Activated T-cell treated with anti-CD3 and anti-CD28 coated beads, Interleukin-2, amount 50 U/mL, for 24 hours (primary cell): ENCODE measurements at places on chromosomes 5 and 9.

- H3K4me3 ChIP-seq: no peak overlapping the region
- H3K4me1 ChIP-seq: peaks cover 25% of the 10 kb centered on the region
- no peaks in the 10 kb centered on the region for H3K36me3 ChIP-seq
- H3K27me3 ChIP-seq: no peaks in the 10 kb centered on the region
- H3K27ac ChIP-seq: no peak overlapping the region
Observed at GRCh38 chr9:70534061-70534460, 119.6 kb upstream of the KLF9 start.

DNA sequence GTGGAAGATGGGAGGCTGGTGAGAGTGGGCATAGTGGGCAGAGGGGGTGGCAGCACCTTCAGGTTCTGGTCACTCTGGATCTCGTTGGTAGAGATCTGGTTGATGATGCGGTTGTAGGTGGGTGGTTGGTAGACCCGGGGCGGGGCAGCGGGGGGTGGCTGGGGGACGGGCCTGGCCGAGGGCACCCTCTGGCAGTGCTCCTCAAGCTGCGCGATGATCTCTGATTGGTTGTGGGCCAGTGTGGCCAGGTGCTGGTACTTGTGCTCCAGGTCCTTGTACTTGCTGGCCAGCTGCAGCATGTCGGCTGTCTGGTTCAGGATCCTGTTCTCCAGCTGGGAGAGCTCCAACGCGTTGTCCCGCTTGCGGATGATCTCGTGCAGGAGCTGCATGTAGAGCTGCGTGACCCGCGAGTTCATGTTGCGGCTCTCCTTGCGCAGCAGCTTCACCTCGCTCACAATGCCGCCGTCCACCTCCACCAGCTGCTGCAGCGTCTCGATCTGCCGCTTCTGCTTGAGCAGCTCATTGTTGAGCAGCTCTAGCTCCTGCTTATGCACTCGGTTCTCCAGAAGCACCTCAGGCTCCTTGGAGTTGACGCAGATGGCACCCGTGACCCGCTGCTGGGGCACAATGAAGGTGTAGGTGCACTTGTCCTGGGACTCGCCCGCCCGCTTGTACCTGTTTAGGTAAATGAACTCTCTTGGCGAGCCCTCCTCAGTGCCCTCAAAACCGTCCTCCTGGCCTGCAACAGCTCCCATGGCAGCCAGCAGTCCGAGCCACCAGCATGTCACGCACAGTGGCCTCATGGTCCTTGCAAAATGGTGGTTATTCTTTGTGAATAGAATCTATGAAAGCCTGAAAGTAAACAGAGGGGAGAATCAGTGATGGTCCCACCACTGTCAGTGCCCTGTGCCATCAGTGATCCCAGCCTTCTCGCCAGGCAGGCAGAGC, 14.2 kb downstream of the ANGPTL2 start:
- H3K27me3 ChIP-seq: no peaks in the 10 kb centered on the region
- no peak overlapping the region for H3K27ac ChIP-seq
- no peaks in the 10 kb centered on the region for H3K4me1 ChIP-seq
- no peaks in the 10 kb centered on the region for H3K36me3 ChIP-seq

DNA sequence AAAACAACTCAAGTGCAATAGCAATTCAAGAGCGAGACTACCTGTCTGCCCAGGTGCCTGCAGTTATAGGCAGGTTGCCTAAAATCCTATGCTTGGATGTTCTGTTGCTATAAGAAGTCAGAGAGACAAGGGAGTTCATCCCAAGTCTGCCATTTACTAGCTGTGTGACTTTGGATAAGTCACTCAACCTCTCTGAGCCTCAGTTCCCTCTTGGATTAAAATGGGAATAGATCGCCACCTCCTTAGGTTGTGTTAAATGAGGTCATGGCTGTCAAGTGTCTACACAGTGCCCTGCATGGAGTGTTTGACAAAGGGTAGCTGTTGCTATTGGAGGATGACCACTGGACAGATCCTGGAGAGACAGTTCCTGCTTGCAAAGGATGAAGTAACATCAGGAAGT, 1.3 kb upstream of the ZBTB34 start:
- H3K27ac ChIP-seq: peak overlapping the region; percentile 24
- peaks cover 9% of the 10 kb centered on the region for H3K36me3 ChIP-seq
- no peak for DNase-seq
- peaks cover 8% of the 10 kb centered on the region for H3K27me3 ChIP-seq

DNA sequence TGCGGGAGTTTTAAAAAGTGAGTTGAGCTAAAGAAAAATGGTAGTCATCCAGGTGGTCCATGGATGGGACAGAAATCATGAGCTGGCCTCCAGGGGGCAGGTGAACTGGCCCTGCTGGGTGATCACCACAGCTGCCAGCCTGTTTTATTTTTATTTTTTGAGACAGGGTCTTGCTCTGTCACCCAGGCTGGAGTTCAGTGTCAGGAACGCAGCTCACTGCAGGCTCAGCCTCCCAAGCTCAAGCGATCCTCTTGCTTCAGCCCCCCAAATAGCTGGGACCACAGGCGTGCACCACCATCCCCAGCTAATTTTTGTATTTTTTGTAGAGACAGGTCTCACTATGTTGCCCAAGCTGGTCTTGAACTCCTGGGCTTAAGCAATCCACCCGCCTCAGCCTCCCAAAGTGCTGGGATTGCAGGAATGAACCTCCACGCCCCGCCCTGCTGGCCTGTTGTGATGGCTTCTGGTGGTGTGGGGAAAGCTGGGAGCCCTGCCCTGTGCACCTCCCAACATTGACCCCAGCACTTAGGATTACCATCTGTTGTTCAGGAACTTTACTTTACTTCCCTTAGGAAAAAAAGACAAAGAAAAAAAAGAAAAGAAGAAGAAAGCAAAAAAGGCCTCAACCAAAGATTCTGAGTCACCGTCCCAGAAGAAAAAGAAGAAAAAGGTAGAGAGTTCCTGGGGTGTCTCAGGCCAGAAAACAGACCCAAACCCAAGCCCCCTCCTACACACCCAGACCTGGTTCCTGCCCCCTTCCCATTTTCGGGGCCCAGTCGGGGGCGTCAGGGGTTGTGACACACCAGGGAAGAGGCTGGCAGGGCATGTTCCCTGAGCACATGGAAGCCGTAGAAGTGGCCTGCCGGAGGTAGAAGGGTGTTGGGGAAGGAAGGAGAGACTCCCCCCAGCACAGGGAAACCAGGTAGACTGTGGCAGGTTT, 14.7 kb downstream of the CD74 start:
- H3K36me3 ChIP-seq: peaks cover 99% of the 10 kb centered on the region
- peaks cover 1% of the 10 kb centered on the region for H3K4me1 ChIP-seq
- H3K27ac ChIP-seq: peak overlapping the region; percentile 56
- H3K4me3 ChIP-seq: no peak overlapping the region
- H3K27me3 ChIP-seq: no peaks in the 10 kb centered on the region

DNA sequence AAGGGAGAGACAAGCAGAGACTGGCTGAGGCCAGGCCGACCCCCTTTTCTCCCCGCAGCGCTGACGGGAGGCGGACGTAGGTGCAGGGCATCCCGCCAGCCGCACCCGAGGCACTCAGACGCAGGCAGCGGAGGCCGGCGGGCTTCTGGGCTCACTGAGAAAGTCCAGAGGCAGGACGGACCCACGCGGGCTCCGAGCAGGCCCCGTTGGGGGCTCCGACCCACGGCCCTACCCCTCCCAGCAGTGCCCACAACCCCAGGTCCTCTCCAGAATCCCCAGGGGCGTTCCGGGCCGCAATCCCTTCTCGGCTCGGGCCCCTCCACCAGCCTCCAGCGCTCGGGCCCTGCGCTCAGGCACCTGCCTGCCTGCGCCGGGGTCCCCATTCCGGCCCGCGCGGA, 543 bp downstream of the MTMR12 start:
- peak overlapping the region; percentile 84 for H3K4me3 ChIP-seq
- H3K36me3 ChIP-seq: peaks cover 33% of the 10 kb centered on the region
- no peaks in the 10 kb centered on the region for H3K27me3 ChIP-seq
- H3K27ac ChIP-seq: peak overlapping the region; percentile 73
- DNase-seq: no peak

- peaks cover 49% of the 10 kb centered on the region for H3K4me1 ChIP-seq
- DNase-seq: no peak
- H3K4me3 ChIP-seq: peak overlapping the region; percentile 27
- H3K27me3 ChIP-seq: no peaks in the 10 kb centered on the region
Observed at GRCh38 chr9:4814913-4815312, 22.2 kb downstream of the RCL1 start.

DNA sequence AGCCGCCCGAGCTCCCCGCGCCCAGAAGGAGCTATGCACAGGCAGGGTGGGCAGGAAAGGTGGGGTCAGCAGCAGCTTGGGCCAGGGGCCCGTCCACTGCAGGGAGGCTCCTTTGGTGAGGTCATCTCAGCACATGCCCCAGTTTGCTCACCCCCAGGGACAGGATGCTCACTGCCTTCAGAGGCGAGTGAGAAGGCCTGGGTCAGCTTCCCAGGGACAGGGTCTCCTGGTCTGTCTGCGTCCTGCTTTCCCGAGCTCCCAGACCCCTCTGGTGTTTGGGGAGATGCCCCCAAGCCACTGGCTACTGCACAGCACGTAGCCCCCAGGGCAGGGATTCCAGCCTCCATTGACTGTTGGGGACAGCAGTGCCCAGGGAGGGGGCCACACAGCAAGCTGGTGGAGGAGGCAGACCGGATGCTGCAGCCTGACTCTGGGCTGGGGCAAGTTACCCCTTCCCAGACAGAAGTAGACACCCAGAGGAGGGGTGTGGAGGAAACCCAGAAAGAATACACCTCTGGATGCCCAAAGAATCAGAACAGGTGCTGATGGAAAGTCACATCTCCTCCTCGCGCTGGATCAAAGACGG, 581 bp upstream of the SARDH start:
- H3K27me3 ChIP-seq: no peaks in the 10 kb centered on the region
- no peak overlapping the region for H3K4me3 ChIP-seq
- H3K4me1 ChIP-seq: peaks cover 9% of the 10 kb centered on the region
- no peak for DNase-seq
- no peaks in the 10 kb centered on the region for H3K36me3 ChIP-seq

DNA sequence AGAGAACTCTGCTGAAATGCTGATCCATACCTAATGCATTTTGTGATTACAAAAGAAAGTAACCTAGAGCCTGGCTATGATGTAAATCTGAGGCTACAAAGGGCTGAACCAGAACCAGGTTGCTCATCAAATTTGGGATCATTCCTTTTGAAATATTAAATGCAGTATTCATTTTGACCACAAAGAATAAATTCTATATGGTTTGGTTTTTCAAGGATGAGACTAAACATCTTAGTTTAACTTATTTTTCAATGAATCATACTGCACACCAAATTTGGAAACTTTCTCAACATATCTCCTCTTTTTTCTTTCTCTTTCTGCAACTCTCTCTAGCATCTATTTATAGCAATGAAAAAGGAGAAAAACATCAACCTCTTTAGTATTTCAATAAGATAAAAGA, 46.5 kb downstream of the CEMIP2 start:
- DNase-seq: no peak
- peaks cover 90% of the 10 kb centered on the region for H3K36me3 ChIP-seq
- no peak overlapping the region for H3K27ac ChIP-seq
- H3K27me3 ChIP-seq: no peaks in the 10 kb centered on the region

DNA sequence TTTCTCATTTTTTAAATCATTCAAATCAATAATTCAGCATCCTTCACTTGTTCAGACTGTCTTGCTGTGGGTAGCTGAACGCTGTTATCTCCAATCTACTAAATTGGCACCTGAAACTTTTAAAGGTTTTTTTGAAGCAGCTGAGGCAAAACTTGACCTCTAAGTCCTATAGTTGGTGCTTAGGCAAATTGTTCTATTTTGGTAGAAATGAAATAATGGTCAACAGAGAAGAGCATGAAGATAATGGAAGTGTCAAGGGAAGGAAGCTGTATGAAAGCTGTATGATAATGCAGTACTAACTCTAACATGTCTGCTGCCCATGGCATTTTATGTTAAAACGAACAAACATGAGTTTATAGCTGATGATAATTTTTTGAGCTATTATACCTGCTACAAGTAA, 138.0 kb downstream of the GDNF start:
- H3K27ac ChIP-seq: no peak overlapping the region
- H3K27me3 ChIP-seq: no peaks in the 10 kb centered on the region
- DNase-seq: no peak
- no peaks in the 10 kb centered on the region for H3K4me1 ChIP-seq
- H3K4me3 ChIP-seq: no peak overlapping the region

- no peak overlapping the region for H3K27ac ChIP-seq
- H3K4me3 ChIP-seq: no peak overlapping the region
- no peak for DNase-seq
- H3K27me3 ChIP-seq: no peaks in the 10 kb centered on the region
Observed at GRCh38 chr9:101907466-101907865, 169.0 kb upstream of the GRIN3A start.

DNA sequence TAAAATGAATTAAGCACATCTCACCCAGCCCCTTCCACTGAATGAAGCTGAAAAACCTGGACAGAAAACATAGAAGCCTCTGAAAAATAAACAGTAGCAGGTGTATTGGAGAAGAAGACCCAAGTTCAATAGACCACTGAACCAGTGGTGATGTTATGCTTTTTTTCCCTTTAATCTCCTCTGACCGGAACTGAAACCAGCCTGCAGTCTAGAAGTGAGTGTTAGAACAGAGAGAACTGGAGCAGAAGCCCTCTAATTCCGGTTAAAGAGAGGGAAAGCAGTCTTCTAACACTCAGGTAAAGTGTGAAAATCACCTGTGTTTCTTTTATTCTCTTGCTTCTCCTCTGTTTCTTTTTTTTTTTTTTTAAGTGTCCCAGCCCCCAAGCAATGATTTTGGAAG, 83.5 kb upstream of the CCL21 start:
- H3K4me3 ChIP-seq: no peak overlapping the region
- no peaks in the 10 kb centered on the region for H3K36me3 ChIP-seq
- H3K4me1 ChIP-seq: no peaks in the 10 kb centered on the region
- H3K27ac ChIP-seq: no peak overlapping the region
- peaks cover 67% of the 10 kb centered on the region for H3K27me3 ChIP-seq

- H3K36me3 ChIP-seq: no peaks in the 10 kb centered on the region
- peaks cover 15% of the 10 kb centered on the region for H3K27me3 ChIP-seq
- no peak for DNase-seq
- H3K27ac ChIP-seq: no peak overlapping the region
- no peak overlapping the region for H3K4me3 ChIP-seq
Observed at GRCh38 chr5:36406023-36406422, 104.3 kb upstream of the RANBP3L start.

- no peaks in the 10 kb centered on the region for H3K4me1 ChIP-seq
- H3K4me3 ChIP-seq: no peak overlapping the region
- H3K27me3 ChIP-seq: peaks cover 8% of the 10 kb centered on the region
- H3K27ac ChIP-seq: no peak overlapping the region
- no peaks in the 10 kb centered on the region for H3K36me3 ChIP-seq
- DNase-seq: no peak
Observed at GRCh38 chr5:171664489-171664888, 121.1 kb upstream of the SMIM23 start.

DNA sequence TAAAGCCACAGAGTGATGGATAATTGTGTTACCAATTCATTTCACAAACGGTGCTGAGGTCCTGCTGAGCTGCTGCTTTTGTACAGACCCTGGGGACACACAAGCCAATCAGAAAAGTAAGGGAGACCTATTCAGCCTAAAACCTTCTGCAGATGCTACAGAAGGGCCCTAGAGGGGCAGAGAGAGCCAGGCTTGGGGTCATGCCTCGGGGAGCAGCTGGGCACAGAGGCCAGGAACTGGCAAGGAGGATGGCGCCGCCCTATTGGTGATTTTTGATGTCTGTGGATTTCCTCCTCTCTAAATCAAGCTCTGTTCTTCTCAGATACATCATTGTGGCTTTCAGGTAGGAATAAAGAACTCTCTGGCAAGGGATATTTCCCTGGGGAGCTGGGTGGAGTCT, 181.9 kb downstream of the ZNF462 start:
- DNase-seq: no peak
- no peak overlapping the region for H3K27ac ChIP-seq
- no peaks in the 10 kb centered on the region for H3K36me3 ChIP-seq
- no peak overlapping the region for H3K4me3 ChIP-seq
